ENCODE measurements at places on chromosomes 1 and 21.

DNA sequence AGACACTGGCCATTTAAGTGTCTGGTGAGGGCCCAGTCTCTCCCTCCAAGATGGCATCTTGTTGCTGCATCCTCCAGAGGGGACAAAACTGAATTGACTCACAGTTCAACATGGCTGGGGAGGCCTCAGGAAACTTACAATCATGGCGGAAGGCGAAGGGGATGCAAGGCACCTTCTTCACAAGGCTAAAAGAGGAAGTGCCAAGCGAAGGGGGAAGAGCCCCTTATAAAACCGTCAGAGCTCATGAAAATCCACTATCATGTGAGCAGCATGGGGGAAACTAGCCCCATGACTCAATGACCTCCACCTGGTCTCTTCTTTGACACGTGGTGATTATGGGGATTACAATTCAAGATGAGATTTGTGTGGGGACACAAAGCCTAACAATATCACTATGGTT is 280.1 kb downstream of the HHAT start:
- DNase-seq = no peak

GRCh38 chr1:47930210-47930840 is 66.9 kb downstream of the TRABD2B start:
- no peak for DNase-seq

DNA sequence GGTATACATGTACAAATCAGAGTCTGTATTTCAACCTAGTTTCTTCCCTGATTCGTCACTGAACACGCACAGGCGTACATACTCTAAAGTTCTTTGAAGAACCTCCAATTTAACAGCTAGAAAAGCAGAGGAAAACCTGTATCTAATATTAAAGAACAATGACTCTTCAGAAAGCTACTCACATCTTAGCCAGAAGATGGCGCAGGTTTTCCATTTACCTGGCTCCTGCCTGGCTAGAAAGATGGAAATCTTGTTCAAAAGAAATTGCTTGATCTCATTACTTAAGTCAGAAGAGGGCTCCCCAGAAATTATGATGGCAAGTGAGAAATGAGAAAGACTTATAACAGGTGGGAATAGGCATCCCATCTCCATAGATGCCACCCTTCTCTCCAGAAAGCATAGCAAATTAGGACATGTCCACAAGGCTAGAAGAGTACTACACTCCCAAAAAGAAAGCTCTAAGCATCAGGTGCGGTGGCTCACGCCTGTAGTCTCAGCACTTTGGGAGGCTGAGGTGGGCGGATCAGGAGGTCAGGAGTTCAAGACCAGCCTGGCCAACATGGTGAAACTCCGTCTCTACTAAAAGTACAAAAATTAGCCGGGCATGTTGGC is 19.0 kb upstream of the L1TD1 start:
- peak; percentile 41 for DNase-seq

- DNase-seq = no peak
These were observed 99.7 kb downstream of the LMO4 start for GRCh38 chr1:87428367-87428766.

- no peak for DNase-seq
These were observed 11.3 kb downstream of the CCDC24 start for GRCh38 chr1:44002606-44003157.

DNA sequence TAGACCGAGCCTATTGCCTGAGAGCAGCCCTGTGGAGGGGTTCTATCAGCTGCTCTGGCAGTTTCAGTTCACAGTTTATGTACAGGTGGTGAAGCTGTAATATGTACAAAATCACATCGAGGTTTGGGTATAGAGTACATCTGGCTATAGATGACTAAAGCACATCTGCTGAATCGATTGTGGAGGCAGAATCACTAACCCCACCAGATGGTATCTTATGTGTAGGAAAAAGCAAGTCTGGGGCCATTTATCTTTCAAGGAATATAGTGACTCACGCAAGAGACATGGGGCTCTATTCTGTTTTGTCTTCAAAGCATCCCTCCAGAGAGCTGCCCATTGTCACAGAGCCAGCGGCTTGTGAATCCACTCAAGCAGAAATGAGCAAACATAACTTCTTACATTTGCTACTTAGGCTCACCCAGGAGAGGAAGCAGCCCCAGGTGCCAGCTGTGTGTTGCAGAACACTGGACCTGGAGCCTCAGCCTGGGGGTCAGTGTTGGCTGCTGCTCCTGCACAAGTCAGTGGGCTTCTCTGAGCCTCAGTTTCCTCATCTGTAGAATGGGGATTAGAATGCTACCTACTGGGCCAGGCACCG is 21.3 kb downstream of the MIIP start:
- peak; percentile 13 for DNase-seq

Measured in NCI-H1092 treated with DMSO at 0.1 percent for 48 hours (cell line).